NCI-H2107 (cell line): ENCODE measurements at places on chromosomes 16 and 17.

- no peak for DNase-seq
Measured at GRCh38 chr16:74837056-74837455, 62.4 kb upstream of the FA2H start.

DNA sequence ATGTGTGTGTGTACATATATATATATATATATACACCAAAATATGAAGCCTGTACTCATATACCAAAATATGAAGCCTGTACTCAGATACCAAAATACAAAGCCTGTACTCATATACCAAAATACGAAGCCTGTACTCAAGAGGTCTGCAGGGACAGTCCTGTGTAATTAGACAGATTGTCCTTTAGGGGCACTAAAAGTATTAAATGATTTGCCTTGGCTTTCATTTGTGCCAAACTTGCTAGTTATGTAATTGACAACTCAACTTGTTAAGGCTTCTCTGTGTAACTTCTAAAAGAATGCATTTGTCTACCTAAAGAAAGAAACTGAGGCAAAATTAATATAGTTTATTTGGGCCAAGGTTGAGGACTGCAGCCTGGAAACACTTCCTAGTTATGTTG, 30.8 kb upstream of the DHX40 start:
- DNase-seq, result no peak

DNA sequence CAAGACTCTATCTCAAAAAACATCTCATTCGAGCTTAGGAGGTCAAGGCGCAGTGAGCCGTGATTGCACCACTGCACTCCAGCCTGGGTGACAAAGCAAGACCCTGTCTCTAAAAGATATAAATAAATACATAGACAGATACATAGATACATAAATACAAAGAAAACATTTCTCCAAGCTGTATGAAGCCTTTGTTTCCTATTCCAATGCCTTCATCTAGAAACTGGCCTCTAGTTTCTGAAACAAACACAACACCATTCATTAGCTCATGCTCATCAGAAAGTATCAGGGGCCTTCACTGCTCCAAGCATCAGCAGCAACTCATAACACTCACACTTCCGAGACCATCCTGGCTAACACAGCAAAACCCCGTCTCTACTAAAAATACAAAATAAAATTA, 10.3 kb upstream of the ASGR2 start:
- no peak for DNase-seq

DNA sequence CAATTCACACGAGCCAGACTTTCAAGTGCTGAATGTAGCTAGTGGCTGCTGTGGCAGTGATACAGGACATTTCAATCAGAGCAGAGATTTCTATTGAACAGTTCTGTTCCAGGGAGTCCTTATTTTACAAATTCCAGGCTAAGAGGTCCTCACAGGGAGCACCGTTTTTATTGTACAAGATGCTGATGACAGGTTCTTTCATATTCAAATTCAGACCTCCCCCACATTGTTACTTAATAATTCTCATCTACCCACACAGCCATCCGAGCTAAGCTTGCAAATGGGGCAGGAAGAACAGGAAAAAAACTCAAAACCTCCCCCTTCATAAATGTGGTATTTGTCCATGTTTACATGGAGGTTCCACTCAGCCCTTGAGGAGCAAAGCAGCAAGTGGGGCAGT, 9.8 kb downstream of the GABARAPL2 start:
- no peak for DNase-seq

DNA sequence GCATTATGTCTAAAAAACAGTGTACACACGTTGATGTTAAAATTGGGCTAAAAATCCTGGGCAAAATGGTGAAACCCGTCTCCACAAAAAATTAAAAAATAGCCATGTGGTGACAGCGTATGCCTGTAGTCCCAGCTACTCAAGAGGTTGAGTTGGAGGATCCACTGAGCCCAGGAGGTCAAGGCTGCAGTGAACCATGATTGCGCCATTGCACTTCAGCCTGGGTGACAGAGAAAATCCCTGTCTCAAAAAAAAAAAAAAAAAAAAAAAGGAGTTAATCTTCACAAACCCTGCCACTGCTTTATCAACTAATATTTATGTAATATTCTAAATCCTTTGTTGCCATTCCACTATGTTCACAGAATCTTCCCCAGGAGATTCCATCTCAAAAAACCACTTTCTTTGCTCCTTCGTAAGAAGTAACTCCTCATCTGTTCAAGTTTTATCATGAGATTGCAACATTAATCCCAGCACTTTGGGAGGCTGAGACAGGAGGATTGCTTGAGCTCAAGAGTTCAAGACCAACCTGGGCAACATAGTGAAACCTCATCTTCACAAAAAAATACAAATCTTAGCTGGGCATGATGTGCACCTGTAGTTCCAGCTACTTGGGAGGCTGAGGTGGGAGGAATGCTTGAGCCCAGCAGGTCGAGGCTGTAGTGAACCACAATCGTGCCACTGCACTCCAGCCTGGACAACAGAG, 1.9 kb upstream of the C16orf87 start:
- no peak for DNase-seq

- no peak for DNase-seq
Measured at GRCh38 chr17:57557834-57558681, 187.0 kb downstream of the CCDC182 start.
